ENCODE measurements at places on chromosomes 7 and 10.

GRCh38 chr7:114181280-114181679 is 233.3 kb upstream of the FOXP2 start:
- DNase-seq, result no peak

- no peak for DNase-seq
Measured at GRCh38 chr10:125093199-125093973, 67.0 kb downstream of the CTBP2 start.

- no peak for DNase-seq
Measured at GRCh38 chr7:69962186-69963065, 364.2 kb downstream of the AUTS2 start.

DNA sequence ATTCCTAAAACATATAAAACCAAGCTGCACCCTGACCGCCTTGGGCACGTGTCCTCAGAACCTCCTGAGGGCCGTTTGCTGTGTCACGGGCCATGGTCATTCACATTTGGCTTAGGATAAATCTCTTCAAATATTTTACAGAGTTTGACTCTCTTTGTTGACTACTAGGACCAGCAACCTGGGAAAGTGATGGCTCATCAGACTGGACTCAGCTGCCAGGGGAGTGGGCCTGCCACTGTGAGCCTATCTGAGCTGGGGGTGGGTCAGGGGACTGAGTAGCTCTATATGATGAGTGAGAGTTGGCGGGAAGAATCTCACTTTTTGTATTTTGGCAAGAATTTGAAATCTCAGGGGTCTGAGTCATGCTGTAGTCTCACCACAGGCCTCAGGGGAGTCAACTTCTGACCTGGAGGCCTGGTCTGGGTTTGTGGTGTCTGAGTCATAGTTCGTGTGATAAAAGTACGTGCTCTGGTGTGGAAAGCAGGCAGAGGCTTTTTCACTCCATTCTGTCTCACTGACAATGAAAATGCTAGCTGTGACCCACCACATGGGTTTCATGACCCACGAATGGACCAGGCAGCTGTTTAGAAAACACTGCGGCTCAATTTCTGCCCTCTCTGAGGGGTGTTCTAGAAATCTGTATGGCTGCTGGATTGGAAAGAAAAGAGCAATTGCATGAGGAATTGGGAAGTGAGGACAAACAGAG is 4.2 kb upstream of the UPP1 start:
- peak; percentile 95 for DNase-seq

DNA sequence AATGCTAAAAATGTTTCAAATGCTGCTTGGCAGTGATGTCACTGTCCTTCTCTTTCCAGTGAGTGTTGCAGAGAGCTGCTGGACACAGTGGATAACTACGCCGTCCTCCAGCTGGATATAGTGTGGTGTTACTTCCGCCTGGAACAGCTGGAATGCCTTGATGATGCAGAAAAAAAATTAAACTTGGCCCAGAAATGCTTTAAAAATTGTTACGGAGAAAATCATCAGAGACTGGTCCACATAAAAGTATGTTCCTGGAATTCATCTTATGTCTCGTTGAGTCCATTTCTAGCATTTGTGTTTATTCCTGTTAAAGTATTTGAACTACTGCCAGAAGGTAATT is 25.2 kb downstream of the NUB1 start:
- DNase-seq, result no peak

DNA sequence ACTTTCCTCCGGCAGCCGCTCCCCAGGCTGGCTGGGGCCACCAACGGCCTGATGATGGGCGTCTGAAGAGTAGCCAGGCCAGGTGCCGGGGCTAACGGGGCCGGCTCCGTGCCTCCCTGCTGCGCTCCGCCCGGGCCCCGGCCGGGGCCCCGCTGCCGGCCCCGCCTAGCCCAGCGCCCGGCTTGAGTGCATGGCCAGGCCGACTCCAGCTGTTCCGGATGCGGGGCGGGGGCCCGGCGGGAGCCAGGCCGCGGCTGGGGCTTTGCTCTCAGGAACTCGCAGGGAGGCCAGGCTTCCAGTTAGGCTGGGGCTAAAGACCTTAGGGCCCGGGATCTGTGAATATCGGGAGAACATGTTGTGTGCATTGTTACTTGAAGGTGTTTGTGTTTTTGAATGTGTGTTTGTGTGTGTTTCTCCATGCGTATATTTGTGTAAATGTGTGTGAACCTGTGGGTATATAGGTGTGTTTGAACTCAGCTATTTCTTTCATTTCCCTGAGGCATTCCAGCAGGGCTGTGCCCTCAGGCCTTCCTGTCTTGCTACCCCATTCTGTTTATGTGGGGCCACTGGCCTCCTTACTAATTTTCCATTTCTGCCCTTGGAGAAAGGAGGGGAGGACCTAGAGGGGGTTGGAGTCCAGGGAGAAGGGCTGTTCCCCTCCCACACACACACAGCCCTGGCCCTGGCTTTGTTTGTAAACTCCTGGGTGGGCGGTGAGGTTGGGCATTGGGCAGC is 1.1 kb upstream of the LBX1 start:
- no peak for DNase-seq

DNA sequence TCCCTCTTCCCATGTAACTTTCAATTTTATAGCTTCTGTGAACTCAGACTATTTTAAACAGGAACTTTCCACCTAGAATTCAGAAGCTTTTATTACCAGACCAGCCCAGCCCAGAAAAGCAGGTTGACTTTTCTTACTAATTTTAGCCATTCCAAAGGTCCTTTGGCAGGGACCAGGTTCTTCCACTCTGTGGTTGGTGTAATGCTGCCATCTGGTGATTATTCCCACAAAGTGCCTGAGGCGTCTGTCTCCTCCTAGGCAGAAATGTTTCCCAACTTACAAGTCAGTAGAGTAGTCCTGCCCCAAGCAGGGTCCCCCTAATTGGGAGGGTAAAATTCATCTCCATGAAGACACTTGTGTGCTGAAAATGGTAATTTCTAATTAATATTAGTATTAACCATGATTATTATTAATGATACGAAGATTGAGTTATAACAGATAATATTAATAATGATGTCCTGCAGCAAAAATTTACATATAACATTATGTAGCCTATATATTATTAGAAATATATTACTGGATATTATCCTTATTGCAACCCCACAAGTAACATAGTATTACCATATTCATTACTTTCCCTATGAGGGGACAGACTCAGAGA is 53.0 kb upstream of the PPP1R17 start:
- peak; percentile 5 for DNase-seq

- DNase-seq, result no peak
Measured at GRCh38 chr10:55495555-55495954, 694.5 kb upstream of the PCDH15 start.

DNA sequence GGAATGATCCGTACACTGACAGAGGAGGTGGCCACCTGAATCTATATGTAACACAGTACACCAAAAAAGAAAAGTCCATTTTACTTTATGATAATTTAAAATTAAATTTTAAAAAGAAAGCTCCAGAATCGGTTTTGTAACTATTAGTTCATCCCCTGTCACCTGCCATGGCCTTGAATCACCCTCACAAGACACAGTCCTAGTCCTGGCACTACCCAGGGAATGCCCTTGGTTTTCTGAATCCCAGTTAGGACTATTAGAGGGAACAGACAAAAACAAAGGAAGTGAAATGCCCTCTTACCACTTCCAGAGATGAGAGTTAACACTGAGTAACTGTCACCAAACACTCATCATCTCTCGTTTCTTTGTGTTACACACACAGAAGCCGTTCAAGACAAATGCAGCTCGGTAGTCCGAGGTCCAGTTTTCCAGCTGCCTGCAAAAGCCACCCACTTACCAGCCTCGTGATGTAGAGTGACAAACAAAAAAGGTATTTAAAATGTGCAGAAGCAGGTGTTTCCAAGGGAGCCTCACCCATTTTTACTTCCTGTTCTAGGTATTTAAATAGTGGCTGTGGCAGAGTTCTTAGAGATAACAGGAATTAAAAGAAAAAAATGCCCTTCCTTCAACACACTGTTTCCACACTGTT is 6.1 kb downstream of the PTPRN2 start:
- no peak for DNase-seq

- DNase-seq, result no peak
Measured at GRCh38 chr7:151140826-151141225, 26.7 kb downstream of the GBX1 start.

DNA sequence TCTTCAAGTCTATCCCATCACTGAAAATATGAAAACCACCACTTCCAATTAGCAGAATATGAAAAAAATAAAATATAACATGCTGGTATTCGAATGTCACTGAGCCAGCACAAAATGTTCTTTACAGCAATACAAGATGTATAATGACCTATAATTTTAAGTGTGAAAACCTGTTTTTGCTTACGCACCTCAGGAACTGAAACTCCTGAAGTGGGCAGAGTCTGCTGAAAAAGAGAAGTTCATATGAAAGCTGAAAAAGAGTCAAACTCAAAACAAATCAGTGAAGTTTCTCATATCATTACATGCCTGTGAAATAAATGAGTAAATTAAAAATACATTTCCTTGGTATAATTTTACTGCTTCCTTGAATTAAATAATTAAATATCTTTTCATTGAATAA is 272.5 kb downstream of the DGKB start:
- DNase-seq, result no peak

- DNase-seq, result no peak
Measured at GRCh38 chr7:29043576-29043975, 85.4 kb upstream of the TRIL start.

- DNase-seq, result no peak
Measured at GRCh38 chr7:115293628-115294240, 371.8 kb downstream of the MDFIC start.

DNA sequence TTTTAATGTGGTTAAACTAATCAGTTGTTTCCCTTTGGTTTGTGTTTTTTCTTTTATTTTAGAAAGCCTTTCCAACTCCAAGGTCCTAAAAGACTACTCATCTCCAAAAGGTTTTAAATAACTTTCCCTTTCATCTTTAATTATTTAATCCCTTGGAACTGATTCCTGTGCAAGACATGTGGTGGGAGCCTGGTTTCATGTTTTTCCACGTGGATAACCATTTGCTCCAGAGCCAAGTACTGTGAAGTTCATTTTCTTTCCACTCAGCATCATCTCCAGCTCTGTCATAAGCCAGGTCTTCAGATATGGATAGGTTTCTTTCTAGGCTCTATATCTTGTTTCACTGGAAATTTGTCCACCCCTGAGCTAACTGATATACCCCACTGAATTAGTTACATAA is 16.7 kb downstream of the PPP1R3C start:
- DNase-seq, result no peak

GRCh38 chr10:76195654-76196390 is 764.4 kb downstream of the LRMDA start:
- no peak for DNase-seq

- DNase-seq, result no peak
Measured at GRCh38 chr10:54133203-54133602, 667.8 kb downstream of the PCDH15 start.

GRCh38 chr10:129415215-129416140 is 51.6 kb upstream of the MGMT start:
- DNase-seq, result no peak

GRCh38 chr7:154680894-154681659 is 321.8 kb downstream of the PAXIP1 start:
- DNase-seq, result no peak

- DNase-seq, result no peak
Measured at GRCh38 chr7:44279286-44279685, 46.1 kb downstream of the CAMK2B start.

- DNase-seq, result no peak
Measured at GRCh38 chr7:87878208-87878735, 2.0 kb downstream of the DBF4 start.

GRCh38 chr7:26378016-26378415 is 86.4 kb downstream of the SNX10 start:
- no peak for DNase-seq

GRCh38 chr7:45101748-45102147 is 9.7 kb downstream of the TBRG4 start:
- no peak for DNase-seq

- DNase-seq, result peak; percentile 27
Measured at GRCh38 chr10:87659571-87660483, at the start of gene PAPSS2. Gene PAPSS2, plus strand, starts transcription at chr10:87659878. Its CDS starts 104 bp downstream, at chr10:87659982.

DNA sequence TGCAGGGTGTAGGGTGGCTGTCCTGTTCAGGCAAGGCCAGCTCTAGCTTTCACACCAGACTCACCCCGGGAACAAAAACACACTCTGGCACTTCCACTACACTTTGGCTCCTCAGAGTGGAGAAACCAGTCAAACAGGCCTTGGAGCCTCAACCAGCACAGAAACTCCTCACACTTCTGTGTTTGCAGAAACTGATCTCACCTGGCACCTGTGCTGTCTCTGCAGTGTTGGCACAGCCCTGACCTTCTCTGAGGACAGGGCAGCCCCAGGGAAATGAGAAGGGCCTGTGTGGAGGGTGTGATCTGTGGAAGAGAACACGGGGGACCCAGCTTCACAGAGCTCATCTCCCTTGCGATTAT is 4.1 kb upstream of the CALML5 start:
- DNase-seq, result no peak

GRCh38 chr7:80453699-80454340 is 58.0 kb downstream of the GNAT3 start:
- DNase-seq, result peak; percentile 2

DNA sequence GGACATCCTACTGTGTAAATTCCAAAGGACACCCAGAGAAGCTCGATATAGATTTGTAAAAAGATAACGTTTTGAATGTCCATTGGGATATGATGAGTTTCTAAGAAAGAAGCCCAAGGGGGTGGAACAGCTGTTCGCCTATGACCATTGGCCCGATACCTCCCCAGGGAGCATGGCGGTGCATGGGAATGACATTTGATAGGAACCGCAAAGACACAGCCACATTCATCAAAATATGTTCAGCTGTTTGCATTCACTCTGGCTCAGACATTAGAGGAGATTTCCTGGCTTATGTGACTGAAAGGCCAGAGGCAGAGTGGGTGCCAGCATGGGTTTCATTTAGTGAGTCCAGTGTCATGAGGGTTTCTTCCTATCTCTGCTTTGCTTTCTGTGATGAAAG is 56.0 kb upstream of the BAIAP2L1 start:
- DNase-seq, result no peak

- DNase-seq, result no peak
Measured at GRCh38 chr7:139192014-139192706, 38.9 kb upstream of the UBN2 start.

GRCh38 chr7:158973440-158973839 is 117.1 kb downstream of the DYNC2I1 start:
- DNase-seq, result peak; percentile 51

DNA sequence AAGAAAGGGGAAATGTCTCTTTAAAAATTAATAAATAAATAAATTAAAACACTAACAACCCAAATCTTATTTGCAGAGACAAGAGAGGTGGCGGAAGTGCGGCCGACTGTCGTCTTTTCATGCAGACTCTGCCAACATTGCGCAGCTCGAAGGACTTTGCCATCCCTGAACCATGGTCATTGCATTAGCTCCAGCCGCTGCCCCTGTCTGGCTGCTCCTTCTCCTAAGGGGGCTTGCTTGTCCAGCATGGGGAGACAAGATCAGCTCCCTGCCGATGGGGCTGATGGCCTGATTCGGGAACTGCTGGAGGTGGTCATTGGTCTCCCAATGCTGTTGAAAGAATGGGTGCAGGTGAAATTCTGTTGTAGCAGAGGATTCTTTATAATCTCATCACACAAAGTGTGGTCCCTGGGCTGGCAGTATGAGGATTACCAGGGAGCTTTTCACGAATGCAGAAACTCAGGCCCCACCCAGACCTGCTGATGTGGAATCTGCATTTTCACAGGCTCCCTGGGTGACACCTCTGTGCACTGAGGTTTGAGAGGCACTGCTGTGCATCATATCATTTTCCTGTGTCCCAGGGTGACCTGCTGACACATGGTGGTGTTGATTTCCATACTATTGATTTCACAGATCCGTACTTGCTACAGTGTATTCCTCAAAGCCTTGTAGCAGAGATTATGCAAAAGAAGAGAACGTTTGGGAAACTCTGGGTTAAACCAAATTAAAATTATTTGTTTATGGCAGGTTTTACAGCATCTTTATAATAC is 172.4 kb upstream of the ZMIZ1 start:
- DNase-seq, result no peak

- DNase-seq, result no peak
Measured at GRCh38 chr7:31186202-31186601, 134.1 kb downstream of the ADCYAP1R1 start.
